ENCODE measurements at places on chromosomes 2 and 18.

- DNase-seq = no peak
Observed at GRCh38 chr18:34957864-34958259, 83.4 kb upstream of the MAPRE2 start.

DNA sequence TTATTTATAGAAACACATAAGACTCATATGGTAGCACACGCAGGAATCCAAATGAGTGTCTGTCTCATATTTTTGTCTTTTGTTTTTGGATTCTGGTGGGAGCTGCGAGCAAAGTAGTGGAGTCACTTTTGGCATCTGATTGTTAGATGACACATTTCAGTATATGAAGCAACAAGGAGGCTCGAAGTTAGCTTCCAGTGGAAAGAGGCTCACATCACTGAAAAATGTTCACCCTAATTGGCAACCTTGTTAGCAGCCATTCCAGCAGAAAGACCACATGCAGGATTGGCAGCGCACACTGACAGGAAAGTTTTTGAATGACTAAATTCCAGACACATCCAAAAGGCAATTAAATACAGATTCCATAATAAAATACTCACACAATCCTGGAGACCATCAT, 87.4 kb downstream of the MYT1L start:
- no peak for DNase-seq

DNA sequence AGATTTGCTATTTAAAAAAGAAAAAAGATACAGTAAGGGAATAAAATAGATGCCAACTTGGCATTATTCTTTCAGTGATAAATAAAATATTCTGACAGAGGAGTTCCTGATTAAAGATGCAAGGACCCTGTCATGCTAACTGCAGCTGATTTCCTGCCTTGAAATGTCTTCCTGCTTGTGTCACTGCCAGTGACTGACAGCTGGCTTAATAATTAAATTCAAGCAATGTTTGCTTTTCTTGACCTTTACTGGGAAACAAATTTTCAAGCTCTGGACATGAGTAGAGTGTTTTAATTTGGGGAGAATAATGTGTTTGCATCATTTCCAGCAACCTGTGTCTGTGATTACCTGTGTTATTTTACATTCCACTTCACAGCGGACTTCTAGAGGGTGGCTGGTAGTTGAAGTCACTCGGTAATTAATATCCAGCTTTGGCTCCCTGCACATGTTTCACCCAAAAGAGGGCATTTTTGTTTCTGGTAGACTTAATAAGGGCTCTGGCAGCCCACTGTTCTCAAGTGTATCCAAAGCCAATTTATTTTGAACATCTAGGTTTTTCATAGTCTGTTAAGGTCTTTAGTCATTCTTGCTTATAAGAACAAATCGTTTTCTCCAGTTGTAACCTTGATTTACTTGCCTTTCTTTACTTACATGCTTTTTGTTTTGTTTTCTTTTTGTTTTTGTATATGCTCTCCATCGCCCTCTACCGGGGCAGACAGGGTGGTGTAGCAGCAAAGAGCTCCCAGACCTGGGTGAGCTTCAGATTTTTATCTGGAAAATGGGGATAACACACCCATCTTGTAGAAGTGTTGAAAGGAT, 48.5 kb upstream of the PROKR1 start:
- peak; percentile 34 for DNase-seq

GRCh38 chr2:38971377-38971776, 81.7 kb downstream of the ARHGEF33 start:
- no peak for DNase-seq

- DNase-seq = no peak
Observed at GRCh38 chr2:214005337-214005736, 405.5 kb upstream of the VWC2L start.

GRCh38 chr18:8942909-8943545, 159.5 kb upstream of the NDUFV2 start:
- no peak for DNase-seq

DNA sequence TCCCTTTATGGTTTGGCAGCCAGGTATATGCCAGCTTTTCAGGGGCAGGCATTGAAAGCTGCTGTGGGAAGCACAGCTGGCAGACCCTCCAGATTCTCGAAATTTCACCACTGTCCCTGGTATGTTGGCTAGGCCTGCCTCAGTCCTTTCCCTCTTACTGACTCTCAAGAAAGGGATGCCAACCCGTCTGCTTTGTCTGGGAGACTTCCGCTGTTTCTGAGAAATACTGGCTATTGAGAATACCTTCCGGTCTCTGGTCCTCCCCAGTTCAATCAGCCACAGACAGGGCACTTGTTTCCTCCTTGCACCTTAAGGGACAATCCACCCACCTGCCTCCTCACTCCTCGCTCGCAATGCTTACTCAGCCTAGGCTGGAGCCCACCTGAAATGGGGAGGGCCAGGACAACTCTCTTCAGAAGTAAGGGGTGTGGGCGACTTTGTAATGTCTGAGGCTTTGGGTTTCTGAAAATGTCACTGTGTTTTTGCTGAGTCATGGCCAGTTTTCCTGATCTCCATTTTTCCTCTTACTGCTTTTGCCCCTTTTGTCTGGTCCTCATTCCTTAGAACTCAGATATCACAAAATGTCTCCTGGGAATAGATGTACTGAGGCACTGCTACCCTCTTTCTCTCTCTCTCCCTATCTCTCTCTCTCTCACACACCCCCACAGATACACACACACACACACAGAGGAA, 571.1 kb downstream of the TNS1 start:
- no peak for DNase-seq

GRCh38 chr2:101740555-101740964, 43.1 kb downstream of the MAP4K4 start:
- DNase-seq = no peak

DNA sequence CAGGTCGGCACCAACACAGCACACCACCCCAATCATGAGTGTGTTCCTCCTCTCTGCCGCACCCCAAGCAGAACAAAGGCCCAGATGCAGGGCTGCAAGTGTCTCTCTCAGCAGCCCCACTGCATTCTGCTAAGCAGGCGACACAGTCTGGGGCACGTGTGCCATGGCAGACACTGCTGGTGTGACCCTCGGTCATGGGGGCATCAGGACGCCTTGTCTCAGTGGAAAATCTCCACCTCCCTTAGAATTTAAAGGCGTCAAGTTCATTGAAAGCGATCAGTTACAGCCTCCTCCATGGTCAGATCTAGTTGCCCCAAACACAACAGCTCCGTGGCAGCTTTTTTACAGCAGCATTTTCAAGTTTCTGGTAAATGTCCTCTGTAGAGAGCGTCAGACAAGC, 57.2 kb downstream of the ADNP2 start:
- no peak for DNase-seq

GRCh38 chr2:178884440-178884839, 77.2 kb upstream of the TTN start:
- DNase-seq = no peak

DNA sequence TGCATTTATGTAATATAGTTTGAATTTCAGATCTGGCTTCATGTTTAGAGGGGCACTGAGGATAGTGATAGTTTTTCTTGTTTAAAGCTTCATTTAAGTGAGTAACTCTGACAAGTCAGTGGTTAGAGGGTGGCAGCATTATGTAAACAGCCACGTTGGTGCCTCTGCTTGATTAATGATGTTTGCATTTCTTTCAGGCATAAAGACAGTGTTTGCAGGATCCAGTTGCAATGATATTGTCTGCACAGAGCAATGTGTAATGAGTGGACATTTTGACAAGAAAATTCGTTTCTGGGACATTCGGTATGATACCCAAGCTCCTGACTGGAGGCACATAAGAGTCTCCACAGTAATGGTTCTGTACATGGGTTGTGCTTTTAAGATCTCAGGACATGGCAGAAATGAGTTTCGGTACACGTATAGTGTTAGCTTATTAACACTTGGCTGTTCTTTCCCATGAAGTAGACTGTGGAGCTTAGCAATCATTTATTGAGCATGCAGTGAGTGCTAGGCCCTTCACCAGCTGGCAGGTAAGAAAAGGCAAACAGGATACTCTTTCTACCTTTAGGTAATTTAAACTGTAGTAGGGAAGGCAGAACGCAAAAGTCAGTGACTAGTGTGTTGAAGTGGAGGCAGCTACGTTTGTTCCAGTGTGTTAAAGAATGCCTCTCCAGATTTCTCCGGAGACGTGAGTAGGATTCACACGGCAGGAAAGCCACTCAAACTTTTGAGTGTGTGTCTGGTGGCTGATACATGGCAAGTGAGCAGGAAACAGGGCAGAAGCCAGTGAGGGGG, 17.4 kb upstream of the SAG start:
- no peak for DNase-seq

DNA sequence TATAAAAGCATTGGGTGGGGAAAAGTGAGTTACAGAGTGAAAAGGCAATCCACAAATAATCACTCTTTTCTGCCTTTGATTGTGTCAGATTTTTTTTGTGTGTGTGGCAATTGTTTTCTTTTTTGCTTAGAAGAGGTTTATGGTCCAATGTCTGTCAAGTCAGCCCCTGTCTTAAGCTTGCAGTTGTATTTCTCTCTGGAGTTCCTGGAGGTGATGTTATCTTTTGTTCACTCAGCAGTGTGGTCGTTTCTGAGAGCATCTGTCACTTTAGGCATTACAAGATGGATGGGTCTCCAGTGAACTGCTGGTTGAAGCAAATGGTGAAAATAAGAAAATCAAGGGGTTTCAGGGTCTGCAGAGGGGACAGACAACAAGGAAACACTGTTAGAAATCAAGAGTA, 121.3 kb downstream of the GREB1L start:
- no peak for DNase-seq

DNA sequence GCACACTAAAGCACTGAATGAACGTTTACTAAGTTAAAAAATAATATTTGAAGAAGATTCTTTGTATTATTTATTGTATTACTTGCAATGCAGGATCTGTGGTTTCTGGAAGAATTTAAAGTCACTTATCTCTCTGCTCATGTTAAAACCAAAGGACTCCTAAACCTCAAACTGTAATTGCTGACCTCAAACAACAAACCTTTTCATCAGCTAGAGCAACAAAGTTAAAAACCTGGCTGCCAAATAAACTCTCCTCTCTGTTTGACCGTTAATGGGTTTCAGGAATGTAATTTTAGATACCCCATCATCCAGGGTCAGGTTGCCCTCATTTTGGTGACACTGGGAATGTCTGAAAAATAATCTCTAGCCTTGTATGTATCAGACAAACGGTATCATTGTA, 239.1 kb downstream of the TGIF1 start:
- no peak for DNase-seq

DNA sequence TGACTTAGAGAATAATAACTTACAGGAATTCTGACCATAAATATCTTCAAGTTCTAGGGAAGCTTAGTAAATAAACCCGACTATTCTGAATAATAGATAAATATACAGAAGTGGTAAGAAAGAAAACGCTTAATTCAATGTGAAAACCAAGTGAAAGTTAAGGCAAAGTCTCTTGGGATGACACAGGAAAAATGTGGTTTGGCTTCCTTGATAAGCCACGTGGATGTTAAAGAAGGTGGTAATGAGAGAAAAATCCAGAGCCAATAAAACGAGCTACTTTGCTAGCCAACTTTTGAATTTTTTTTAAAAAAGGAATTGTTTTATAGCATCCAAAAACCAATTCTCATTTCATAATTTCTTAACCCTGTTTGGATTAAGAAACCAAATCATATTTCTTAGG, 166.2 kb upstream of the VRK2 start:
- DNase-seq = no peak

DNA sequence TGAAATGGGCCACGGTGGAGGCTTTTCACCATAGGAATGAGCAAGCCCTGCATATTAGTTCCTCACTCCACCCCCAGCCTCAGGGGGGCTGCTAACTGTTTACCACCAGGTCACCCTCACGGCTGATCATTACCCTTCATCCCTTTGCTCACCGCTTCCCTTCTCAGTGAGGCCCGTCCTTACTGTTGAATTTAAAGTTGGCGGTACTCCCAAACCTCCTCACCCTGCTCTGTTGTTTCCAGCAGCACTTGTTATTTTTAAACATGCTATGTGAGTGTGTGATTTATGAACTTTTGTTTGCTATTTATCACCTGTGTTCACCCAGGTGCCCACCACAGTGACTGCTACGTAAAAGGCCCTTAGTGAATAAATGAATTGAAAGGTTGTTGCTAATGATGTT, 243.6 kb downstream of the ZNF407 start:
- DNase-seq = no peak

DNA sequence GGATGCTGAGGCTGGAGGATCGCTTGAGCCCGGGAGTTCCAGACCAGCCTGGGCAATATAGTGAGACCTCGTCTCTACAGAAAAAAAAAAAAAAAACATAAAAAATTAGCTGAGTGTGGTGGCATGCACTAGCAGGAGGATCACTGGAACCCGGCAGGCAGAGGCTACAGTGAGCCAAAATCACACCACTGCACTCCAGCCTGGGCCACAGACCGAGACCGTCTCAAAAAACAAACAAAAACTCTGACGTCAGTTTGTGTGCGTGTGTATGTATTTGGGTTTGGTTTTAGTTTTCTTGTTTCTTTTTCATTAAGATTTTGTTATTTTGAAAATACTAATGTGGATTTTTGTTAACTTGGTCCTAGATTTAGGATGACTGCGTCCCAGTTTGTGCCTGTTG, 19.0 kb downstream of the CEP68 start:
- no peak for DNase-seq

GRCh38 chr2:168678153-168678853, 124.1 kb upstream of the NOSTRIN start:
- DNase-seq = no peak

GRCh38 chr18:23154823-23155500, 19.7 kb downstream of the CABLES1 start:
- no peak for DNase-seq

DNA sequence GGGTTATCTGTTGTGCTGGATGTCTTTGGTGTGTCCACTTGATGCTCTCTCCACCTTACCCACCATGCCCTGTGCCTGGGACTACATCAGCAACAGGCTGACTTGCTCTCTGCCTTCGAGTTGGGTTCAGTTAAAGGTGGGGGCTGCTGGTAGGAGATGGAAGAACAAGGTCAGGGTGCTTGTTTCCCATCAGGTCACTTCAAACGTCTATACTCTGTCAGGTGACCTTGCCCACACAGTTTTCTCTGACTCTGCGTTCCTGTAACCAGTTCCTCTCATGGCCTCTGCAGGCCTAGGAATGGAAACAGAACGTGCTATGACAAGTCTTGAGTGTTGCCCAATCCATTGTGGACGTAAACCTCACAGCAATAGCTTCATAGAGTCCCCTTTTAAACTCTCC, 38.4 kb upstream of the PAPOLG start:
- DNase-seq = no peak

DNA sequence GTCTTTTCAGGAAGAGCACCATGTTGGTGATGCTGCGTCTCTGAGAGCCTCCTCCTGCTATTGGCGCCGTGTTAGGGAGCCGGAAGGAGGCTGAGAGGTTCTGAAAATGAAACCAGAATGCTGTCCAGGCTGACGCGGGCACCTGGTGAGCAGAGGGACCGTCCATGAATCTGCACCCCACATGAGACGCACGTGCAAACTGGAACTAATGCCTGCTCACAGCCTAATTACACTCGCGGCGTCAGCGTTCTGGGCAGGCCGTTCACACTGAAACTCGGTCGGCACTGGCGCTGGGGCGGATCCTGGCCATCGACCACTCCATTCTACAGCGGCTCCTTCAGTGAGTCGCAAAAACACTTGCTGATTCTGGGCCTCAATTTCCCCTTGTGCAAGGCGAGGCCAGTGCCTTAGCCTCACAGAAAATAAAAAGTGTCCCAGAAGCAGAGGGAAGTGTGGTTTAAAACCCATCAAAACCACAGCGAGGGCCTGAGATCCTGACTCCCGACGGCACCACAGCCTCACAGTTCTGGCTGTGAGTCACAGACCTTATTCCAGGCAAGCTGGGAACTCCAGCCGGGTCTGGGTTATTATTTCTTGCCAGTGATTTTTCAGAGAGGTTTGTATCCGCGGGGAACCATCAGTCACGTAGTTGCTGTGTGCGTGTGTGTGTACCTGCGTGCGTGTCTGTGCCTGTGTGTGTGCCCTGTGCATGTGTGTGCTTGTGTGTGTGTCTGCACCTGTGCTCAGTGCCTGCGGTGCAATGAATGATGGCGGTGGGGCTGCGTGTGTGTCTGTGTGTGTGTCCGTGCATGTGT, 49.1 kb upstream of the CTDP1 start:
- DNase-seq = no peak

Measured in activated CD4-positive, CD25-positive, alpha-beta regulatory T cell (primary cell).